ENCODE measurements at places on chromosomes 3 and 15.

GRCh38 chr3:64349551-64349950 is 124.3 kb upstream of the PRICKLE2 start:
- DNase-seq, result no peak

GRCh38 chr3:58659051-58659675 is 7.4 kb downstream of the FAM3D start:
- DNase-seq, result no peak

- no peak for DNase-seq
Observed at GRCh38 chr3:163672954-163673353, 1405.3 kb downstream of the SI start.

- DNase-seq, result no peak
Observed at GRCh38 chr3:140396110-140396509, 281.8 kb upstream of the TRIM42 start.

DNA sequence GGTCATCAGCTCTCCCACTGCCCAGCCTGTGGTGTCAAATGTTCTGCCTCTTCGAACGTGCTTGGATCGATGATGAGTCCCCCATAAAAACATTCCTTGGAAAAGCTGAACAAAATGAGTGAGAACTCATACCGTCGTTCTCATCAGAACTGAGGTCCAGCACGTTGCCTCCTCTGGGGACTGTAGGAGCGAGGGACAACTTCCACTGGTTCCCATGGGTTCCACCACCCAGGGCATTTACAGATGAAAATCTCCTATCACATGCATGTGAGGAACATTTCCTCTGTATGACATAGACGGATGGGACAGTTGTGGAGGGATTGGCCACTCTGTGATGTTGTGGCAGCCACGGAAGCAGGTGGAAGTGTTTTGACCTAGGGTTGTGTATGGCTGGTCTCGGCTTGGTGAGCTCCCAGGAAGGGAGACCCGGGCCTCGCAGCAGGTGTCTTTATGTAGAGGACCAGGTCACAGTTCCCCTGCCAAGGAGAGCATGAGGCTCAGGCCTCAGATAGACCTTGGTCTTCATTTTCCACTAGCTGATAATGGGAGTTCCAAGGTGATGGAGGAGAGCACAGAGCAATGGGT is 113.0 kb downstream of the SNRPN start:
- no peak for DNase-seq

GRCh38 chr3:149371001-149371722 is 6.3 kb downstream of the TM4SF1 start:
- DNase-seq, result no peak

DNA sequence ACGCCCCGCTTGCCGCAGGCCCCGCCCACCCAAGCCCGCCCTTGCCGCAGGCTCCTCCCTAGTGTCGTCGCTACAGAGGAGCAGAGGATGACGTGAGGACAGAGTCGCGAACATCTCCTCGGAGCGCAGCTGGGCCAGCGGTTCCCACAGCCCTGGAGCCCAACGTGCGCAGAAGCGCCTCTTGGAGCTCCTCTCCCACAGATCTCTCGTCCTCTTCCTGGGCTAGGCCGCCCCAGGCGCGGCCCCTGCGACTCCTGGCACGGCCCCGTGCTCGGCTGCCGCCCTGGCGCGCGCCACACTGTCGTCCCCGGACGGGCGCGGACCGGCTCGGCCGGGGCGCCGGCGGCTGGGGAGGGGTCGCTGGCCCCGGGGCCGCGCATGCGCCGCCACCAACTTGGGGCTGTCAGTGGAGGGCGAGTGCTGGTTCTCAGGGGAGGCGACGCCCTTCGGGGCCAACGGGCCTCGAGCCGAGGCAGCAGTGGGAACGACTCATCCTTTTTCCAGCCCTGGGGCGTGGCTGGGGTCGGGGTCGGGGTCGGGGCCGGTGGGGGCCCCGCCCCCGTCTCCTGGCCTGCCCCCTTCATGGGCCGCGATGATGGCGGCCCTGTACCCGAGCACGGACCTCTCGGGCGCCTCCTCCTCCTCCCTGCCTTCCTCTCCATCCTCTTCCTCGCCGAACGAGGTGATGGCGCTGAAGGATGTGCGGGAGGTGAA is at the start of gene TRPC1:
TRPC1 (plus strand) TSS at position 67 of the 714 bp plus-strand sequence; CDS start at position 593, 526 bp downstream.
- DNase-seq, result peak; percentile 39

GRCh38 chr3:18370672-18371071 is 54.5 kb downstream of the SATB1 start:
- no peak for DNase-seq

- DNase-seq, result no peak
Observed at GRCh38 chr15:40510201-40510600, 39.4 kb downstream of the CHST14 start.

DNA sequence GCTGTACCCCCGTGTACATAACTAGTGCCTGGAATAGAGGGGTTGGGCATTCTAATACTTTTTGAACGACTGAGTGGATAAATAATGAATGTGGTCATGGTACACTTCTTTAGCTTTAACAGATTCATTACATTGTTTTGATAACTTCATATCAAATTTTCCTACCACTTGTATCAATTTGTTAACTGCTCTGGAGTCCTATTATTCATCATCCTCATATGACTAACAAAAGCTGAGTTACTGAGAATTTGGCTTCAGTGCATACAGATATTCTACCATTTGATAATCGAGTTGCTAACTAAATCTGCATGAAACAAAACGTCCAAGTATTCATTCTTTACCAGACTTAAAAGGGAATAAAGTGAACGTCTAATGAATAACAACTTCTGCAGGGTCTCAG is 31.7 kb downstream of the FRMD5 start:
- no peak for DNase-seq

DNA sequence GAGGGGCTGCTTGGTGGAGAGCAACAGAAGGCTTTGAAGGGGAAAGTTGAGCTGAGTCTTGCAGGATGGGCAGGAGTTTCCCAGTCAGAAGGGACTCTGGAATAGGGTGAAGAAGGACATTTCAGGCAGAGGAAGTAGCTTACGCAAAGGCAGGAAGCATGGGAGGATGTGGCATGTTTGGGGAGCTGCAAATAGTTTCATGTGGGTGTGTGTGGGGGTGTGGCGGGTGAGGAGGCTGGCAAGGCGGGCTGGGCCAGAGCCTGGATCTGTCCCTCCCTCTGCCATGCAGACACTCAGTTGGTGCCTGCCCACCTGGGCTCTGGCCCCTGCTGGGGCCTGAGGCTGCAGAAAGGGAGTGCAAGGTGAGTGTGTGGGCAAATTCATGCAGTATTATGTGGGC is 10.4 kb downstream of the TEX264 start:
- peak; percentile 30 for DNase-seq

GRCh38 chr3:51099794-51100535 is 285.1 kb upstream of the MANF start:
- no peak for DNase-seq

GRCh38 chr3:41222012-41222411 is 22.7 kb downstream of the CTNNB1 start:
- no peak for DNase-seq

GRCh38 chr3:99232696-99233095 is 331.2 kb upstream of the DCBLD2 start:
- no peak for DNase-seq

DNA sequence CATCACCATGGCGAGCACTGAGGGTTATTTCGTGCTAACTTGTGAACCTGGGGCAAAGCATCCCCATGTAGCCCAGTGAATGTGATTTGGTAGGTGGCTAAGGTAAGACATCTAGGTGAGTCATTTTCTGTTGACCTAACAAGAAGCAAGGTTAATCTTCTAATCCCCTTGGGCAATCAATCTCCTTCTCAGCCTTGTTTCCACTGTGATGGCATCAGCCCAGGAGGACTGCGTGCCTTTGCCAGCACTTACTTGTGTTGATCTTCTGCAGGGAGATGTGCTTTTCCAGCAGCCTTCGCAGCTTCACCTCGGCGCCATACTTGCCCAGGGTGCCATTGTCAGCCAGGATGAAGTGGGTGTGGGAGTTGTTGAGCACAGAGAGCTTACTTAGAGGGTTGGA is 35.7 kb downstream of the TRPM1 start:
- DNase-seq, result no peak

DNA sequence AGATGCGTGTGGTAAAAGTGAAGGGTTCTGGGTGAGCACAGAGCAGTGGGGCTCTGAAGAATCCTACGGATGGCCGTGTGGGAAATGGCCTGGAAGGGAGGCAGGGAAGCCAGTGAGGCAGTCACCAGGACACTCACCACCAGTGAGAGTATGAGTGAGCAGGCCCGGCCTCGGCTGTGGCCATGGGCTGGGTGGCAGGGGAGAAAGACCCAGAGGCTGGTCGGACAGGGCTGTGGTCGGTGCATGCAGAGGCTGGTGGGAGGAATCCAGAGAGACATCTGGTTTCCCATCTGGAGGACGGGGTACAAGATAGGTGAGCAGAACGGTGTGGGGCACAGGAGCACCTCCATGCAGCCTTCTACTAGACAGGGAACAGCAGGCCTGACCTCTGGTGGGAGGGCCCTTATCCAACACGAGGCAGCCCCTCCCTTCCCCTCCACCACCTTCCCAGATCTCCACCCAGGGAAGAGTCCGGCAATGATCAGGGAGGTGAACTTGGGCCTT is 10.1 kb downstream of the PCSK6 start:
- DNase-seq, result no peak

- no peak for DNase-seq
Observed at GRCh38 chr3:190105876-190106275, 14.8 kb downstream of the P3H2 start.

- no peak for DNase-seq
Observed at GRCh38 chr3:53523346-53523745, 28.9 kb downstream of the CACNA1D start.

- DNase-seq, result no peak
Observed at GRCh38 chr3:138861798-138862197, 27.1 kb upstream of the PIK3CB start.

DNA sequence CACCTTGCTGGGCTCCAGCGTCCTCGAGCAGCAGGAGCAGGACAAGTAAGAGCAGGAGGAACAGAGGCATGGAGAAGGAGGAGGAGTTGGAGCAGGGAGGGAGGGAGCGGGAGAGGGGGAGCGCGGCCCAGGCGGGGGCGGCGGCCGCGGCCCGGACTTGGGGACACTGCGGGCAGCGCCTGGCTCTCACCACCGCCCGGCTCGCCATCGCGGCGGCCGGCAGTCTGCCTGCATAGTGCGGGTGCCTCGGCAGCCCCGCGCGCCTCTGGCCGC is 440 bp downstream of the DCBLD2 start:
- DNase-seq, result no peak

- no peak for DNase-seq
Observed at GRCh38 chr3:140455521-140456214, 222.2 kb upstream of the TRIM42 start.

- DNase-seq, result no peak
Observed at GRCh38 chr3:71087143-71088018, 496.1 kb downstream of the FOXP1 start.

GRCh38 chr3:21920421-21920861 is 169.4 kb upstream of the ZNF385D start:
- DNase-seq, result no peak

- DNase-seq, result no peak
Observed at GRCh38 chr3:50331364-50331907, 3.4 kb upstream of the TUSC2 start.

- no peak for DNase-seq
Observed at GRCh38 chr3:21936207-21936606, 185.2 kb upstream of the ZNF385D start.

DNA sequence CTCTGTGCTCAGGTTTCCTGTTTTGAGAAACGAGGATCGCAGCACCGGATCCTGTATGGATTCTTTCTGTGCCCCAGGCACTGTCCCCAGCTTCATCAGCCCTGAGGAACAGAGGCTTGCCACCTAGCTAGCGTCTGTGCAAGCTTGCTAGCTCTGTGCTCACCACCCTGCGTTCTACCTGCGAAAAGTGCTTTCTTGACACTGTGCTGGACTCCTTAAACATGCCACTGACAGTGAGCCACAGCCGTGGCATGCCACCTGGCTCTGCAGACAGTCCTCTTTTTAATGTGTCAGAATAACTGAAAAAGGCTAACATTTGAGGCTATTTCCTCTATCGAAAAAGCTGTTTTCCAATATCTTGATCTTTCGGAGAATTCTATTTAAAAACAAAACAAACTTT is 1.4 kb downstream of the PGPEP1L start:
- DNase-seq, result no peak

DNA sequence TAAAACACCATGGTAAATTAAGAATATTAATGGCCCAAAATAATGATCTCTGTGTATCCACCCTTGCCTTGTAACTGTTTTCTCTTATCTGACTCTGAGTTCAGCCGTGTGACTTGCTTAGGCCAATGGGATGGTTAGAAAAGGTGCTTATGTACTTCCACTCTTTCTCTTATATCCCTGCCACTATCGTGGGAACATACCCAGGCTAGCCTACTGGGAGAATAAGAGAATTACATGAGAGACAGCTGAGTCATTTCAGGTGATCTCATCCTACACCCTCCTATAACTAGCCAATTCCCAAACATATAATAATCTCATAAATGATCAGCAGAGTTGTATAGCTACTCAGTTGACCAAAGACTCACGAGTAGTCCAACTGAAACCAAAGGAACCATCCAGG is 98.3 kb upstream of the ABI3BP start:
- DNase-seq, result no peak

GRCh38 chr15:89837134-89837829 is 22.6 kb upstream of the ANPEP start:
- DNase-seq, result no peak

GRCh38 chr3:97658668-97659285 is 105.8 kb upstream of the ARL6 start:
- DNase-seq, result no peak

DNA sequence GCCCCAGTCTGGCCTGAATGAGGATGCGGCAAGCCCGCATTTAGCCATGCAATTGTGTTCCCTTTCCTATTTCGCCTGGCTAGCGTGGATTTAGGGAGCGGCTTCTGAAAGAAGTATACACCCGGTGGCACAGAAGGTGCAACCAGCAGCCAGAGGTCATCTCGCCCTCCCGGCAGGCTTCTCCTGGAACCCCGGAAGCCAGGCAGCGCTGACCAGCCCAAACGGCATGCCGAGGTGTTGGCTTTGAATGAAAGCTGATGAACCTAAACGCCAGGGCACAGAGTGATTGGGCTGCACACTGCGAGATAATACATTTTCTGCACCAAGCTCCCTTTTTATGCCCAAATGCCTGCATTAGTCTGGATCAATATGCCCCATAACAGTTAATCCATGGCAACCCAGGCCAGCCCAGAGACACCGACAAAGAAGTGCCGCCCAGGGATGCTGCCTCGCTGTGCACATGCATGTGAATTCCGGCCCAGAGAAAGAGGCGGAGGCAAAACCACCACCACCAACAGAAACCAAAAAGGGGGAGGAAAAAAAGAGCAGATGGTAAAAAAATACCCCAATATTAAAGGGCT is 1.4 kb downstream of the SRGAP3 start:
- DNase-seq, result no peak

GRCh38 chr3:58173669-58174398 is 36.9 kb downstream of the DNASE1L3 start:
- peak; percentile 31 for DNase-seq

GRCh38 chr15:28182216-28182615 is 83.1 kb upstream of the OCA2 start:
- DNase-seq, result no peak

DNA sequence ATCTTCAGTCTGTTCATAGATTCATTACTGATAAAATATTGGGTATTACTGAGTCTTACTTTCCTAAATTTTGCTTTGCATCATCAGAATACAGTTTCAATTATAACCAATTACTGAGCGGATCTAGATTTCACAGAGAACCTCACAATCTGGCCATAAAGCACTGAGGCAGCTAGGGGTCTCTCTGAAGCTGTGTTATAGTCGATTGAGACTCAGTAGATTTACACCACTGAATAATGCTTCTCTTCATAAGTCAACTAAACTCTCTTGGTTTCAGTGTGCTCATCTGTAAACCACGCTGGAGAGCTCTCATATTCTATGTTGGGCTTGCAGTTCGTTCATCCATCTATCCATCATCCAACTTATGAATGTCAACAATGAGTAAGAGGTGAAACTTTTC is 180.6 kb downstream of the GREM1 start:
- no peak for DNase-seq

Data from activated CD4-positive, alpha-beta T cell treated with anti-CD3 and anti-CD28 coated beads, Interleukin-2, amount 50 U/mL, for 1 hour (primary cell).